Left colon (tissue), 2 donors: ENCODE measurements at places on chromosomes 7 and 10. TPM values are rescaled to one million over a fixed set of nuclear protein-coding genes. Genes with fewer than 3 reads are reported as not detected.

- DNase-seq: no peak
Measured at GRCh38 chr7:98879979-98880315, 1.6 kb downstream of the TRRAP start.

GRCh38 chr7:98700533-98700932 lies 83.4 kb downstream of the NPTX2 start:
- DNase-seq: no peak

The OR2A2 gene
- not detected for total RNA-seq

The PPP1R3A gene
- total RNA-seq: not detected

The GSAP gene
- 8.0 TPM for total RNA-seq

DNA sequence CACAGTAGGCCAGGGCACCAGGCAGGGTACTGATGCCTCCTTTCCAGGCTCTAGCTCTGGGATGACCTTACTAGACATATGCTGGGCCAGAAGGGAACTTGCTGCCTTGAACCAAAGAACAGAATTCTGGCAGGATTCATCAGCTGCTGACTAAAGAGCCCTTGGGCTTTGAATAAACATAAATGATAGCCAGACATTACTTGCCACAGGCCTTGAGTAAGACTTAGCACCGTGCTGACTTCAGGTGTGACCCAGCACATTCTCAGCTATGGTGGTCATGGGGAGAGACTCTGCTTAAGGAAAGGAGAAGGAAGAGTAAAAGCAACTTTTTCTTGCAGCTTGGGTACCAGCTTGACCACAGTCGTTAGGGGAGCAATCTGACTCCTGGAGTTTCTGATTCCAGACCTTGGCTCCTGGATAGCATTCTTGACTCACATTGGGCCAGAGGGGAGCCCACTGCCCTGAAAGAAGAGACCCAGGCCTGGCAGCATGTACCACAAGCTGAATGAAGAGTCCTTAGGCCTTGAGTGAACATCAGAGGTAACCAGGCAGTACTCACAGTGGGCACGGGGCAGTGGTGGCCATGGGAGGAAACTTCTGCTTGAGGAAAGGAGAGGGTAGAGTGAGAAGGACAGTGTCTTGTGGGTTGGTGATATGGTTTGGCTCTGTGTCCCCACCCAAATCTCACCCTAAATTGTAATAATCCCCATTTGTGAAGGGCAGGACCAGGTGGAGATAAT lies 926.1 kb upstream of the SORCS1 start:
- no peak for DNase-seq

DNA sequence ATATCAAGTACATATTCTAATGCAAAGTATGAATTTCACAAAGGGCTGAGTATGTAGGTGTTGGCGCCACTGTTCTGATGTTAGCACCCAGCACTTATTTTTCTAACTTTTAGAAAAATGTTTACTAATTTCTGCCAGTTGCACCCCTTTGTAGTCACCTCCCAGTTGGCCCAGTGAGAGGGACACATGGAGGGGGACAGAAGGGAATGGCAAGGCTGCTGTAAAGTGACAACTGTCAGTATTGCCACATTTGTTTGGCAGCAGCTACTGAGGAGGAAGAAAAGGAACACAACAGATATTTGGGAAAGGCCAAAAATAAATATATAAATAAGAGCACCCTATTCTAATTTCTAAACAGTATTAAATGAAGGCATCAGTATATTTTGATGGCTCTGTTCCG lies 57.3 kb downstream of the ANK3 start:
- DNase-seq: no peak

The SGCE gene
- total RNA-seq: 15.7 TPM

GRCh38 chr10:22344249-22344648 lies 1.0 kb upstream of the SPAG6 start:
- no peak for DNase-seq

The KIAA1549 gene
- total RNA-seq: 2.7 TPM

- DNase-seq: no peak
Measured at GRCh38 chr10:117224881-117225280, 16.0 kb upstream of the SLC18A2 start.

DNA sequence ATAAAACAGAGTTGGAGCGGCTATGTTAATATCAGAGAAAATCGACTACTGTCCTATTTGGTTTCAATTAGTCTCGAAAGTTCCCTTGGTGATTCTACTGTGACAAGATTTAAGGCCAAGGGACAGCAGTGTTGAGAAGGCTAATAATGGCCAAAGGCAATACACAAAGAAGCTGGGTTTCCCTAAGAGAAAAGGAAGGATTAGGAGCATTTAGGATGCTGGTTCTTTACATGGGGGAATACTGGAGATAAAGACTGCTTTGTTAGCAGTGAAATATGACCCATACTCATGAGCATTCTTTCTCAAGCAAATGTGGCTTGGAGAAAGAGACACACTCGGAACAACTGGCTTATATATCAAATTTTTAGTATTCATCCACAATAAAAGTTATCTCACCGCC lies 32.2 kb downstream of the IQUB start:
- DNase-seq: no peak

GRCh38 chr7:151076863-151077704 lies 3.5 kb downstream of the FASTK start:
- DNase-seq: no peak

DNA sequence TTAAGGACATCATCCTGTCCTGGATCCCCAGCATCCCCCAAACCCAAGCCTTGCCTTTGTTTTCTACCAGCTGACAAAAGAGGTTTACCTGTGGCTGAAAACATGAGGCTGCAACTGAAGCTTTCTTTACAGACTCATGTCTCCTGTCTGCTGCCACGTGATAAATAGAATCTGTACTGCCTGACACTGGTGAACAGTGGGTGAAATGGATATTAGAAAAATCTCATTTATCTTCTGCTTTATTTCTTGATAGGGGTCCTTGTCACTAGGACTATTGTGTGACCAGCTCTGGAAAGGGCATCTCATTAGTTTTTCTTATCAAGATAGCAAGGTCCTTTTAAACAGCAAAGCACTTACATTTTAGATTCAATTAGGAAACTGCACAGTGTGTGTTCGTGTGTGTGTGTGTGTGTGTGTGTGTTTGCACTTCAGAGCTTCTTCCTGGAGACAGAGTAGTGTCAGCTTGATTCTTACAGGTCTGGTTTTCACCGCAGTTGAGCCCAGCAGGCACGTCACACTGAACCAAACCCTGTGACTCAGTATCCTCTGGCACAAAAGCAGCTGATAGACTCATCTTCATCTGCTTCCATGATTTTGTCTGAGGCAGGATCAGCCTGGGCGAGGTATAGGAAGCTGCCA lies 373.5 kb upstream of the CELF2 start:
- DNase-seq: no peak

- DNase-seq: no peak
Measured at GRCh38 chr7:54823776-54824175, 64.8 kb upstream of the SEC61G start.

DNA sequence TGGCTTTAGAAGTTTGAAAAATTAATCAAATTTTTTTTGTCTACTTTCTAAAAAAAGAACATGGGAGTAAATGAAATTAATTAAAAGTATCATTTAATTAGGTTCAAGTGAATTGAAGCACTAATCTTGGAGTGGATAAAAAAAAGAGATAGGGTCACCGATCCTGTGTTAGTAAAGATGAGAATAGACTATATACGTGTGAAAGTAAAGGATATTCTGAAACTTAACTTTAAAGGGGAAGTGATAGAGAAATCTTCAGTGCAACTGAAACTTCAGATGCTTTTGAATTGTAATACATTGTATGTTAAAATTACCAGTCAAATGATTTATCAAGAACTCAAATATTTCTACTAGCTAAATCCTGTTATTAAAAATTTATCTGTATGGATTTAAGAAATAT lies 4.8 kb downstream of the NHLRC2 start:
- no peak for DNase-seq

The SRRM3 gene
- 0.95 TPM for total RNA-seq

DNA sequence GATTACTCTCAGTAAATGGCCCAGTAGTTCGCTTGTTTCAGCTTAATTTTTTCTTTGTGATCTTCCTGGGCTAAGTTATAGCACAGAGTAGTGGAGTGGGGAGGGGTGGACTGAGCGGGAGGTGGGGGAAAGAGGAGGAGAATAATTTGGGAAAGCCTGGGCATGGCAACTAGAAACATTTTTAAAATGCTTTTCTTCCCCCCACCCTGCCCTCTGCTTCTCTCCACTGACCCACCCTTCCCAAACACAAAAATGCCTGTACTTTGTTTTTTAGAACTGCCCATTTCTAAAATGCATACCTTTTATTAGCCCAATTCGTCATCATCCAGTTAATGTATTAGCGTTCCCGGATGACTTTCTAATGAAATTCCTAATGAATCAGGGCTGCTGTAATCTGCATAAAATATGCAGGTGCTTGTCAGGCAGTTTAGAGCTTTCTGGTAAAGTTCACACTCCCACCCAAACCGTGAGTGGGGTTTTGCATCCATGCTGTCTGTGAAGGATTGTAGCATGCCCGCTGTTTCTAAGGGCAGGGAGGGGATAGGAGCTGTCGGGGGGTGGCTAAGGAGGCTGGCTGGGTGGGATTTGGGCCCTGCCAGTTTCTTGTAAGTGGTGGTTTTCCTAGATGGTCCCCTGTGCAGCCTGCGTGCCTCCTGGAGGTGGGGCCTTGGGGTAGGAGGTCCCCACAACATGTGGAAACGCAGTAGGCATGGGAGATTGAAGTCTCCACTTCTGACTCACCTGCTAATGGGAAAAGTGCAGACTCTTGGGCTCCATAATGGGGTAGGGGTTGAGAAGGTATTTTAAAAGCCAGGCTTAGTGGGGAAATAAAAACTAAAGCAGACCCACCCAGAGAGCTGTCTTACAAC lies 190.3 kb downstream of the TCF7L2 start:
- DNase-seq: no peak

The BHLHA15 gene
- total RNA-seq: 1.0 TPM

DNA sequence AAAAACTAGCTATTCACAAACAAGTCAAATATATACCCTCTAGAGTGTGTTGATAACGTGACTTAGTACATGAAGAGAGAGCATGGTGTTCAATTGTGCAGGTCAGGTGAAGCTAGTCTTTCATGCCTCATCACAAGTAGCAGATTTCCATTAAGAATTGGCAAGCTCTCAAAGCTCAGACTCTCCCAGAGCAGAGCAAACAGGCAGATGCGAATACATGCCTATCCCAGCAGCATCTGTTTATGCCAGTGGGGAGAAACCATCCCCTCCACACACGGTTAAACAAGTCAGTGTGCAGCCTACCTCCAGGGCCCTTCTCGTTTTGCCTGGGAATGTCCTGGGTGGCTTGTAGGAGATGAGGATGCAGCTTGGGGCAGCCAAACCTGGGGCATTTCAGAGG lies 532.5 kb upstream of the C7orf33 start:
- no peak for DNase-seq

DNA sequence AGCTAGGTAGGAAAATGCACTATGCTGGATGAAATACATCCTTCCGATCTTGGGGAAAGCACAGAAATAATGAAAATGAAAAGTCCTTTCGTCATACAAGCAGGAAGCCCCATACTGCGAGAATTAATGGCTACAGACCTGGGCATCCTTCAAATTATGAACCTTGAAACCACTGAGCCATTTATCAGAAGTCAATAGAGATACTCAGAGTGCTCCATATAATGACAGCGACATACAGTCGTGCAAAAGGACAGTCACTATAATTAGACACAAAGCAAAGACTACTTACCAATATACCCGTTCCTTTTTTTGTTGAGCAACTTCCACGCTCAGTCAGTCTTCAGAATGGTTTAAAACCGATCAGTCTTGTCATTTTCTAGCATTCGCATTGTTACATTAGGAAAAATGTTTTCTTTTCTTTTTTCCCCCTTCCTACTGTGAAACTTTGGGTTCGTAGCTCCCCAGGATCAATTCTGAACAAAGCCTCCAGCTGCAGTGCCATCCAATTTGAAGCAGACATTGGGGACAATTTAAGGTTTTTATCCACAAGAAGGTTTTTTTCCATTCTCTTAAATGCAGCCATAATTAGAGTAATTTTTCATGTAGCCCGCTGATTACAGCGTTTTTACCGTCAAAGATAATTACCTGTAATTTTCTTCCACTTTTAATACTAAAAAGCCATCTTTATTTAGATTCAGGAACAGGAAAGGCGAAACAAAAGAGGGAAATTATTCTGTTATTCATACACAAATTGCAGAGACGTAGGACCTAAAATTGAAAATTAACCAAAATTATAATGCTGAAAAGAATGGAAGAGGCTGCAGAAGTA lies 6.4 kb downstream of the DLX6 start:
- DNase-seq: no peak
